Esophagus muscularis mucosa (tissue), 4 donors: ENCODE measurements at places on chromosomes 12 and 14. TPM values are rescaled to one million over a fixed set of nuclear protein-coding genes. Genes with fewer than 3 reads are reported as not detected.

- no peaks in the 10 kb centered on the region for H3K27me3 ChIP-seq
- H3K4me1 ChIP-seq = peaks cover 100% of the 10 kb centered on the region
- H3K4me3 ChIP-seq = no peak overlapping the region
- H3K36me3 ChIP-seq = no peaks in the 10 kb centered on the region
- H3K27ac ChIP-seq = peak overlapping the region; percentile 100
These were observed 36.3 kb upstream of the PNMA1 start for GRCh38 chr14:73750531-73750901.

GRCh38 chr12:1576410-1577241 lies 17.8 kb downstream of the FBXL14 start:
- H3K4me3 ChIP-seq = peak overlapping the region; percentile 27
- no peak for DNase-seq
- no peaks in the 10 kb centered on the region for H3K36me3 ChIP-seq
- peak overlapping the region; percentile 67 for H3K27ac ChIP-seq

NEK9 gene
- 64.6 TPM for total RNA-seq

GRCh38 chr12:46534327-46534840 lies 161.8 kb upstream of the SLC38A2 start:
- H3K27ac ChIP-seq = no peak overlapping the region
- no peak for DNase-seq
- H3K36me3 ChIP-seq = no peaks in the 10 kb centered on the region
- H3K4me1 ChIP-seq = no peaks in the 10 kb centered on the region
- H3K4me3 ChIP-seq = no peak overlapping the region

- no peaks in the 10 kb centered on the region for H3K4me1 ChIP-seq
- DNase-seq = no peak
- H3K27ac ChIP-seq = no peak overlapping the region
These were observed 21.8 kb upstream of the KRR1 start for GRCh38 chr12:75533239-75533638.

GRCh38 chr12:79532907-79533288 lies 157.9 kb downstream of the PAWR start:
- H3K27ac ChIP-seq = no peak overlapping the region
- H3K4me1 ChIP-seq = no peaks in the 10 kb centered on the region
- no peak overlapping the region for H3K4me3 ChIP-seq
- H3K27me3 ChIP-seq = no peaks in the 10 kb centered on the region

- no peaks in the 10 kb centered on the region for H3K4me1 ChIP-seq
- H3K27me3 ChIP-seq = no peaks in the 10 kb centered on the region
- no peak overlapping the region for H3K27ac ChIP-seq
- DNase-seq = no peak
- H3K36me3 ChIP-seq = no peaks in the 10 kb centered on the region
- no peak overlapping the region for H3K4me3 ChIP-seq
These were observed 84.5 kb upstream of the RTL1 start for GRCh38 chr14:100988011-100988410.

ACSM4 gene
- total RNA-seq = not detected

- DNase-seq = no peak
- no peaks in the 10 kb centered on the region for H3K4me1 ChIP-seq
- H3K27me3 ChIP-seq = peaks cover 10% of the 10 kb centered on the region
- no peak overlapping the region for H3K27ac ChIP-seq
These were observed 42.6 kb downstream of the LRTM2 start for GRCh38 chr12:1862973-1863372.

CCDC184 gene
- total RNA-seq = 1.2 TPM

MAP3K9 gene
- total RNA-seq = 2.1 TPM

- no peak overlapping the region for H3K4me3 ChIP-seq
- H3K27ac ChIP-seq = no peak overlapping the region
- peaks cover 7% of the 10 kb centered on the region for H3K4me1 ChIP-seq
- no peaks in the 10 kb centered on the region for H3K27me3 ChIP-seq
These were observed 3.5 kb downstream of the C12orf75 start for GRCh38 chr12:105334001-105334400.

GRCh38 chr14:75549169-75549568 lies 26.9 kb downstream of the BATF start:
- DNase-seq = no peak
- H3K4me1 ChIP-seq = no peaks in the 10 kb centered on the region
- H3K4me3 ChIP-seq = no peak overlapping the region
- no peaks in the 10 kb centered on the region for H3K27me3 ChIP-seq

DNA sequence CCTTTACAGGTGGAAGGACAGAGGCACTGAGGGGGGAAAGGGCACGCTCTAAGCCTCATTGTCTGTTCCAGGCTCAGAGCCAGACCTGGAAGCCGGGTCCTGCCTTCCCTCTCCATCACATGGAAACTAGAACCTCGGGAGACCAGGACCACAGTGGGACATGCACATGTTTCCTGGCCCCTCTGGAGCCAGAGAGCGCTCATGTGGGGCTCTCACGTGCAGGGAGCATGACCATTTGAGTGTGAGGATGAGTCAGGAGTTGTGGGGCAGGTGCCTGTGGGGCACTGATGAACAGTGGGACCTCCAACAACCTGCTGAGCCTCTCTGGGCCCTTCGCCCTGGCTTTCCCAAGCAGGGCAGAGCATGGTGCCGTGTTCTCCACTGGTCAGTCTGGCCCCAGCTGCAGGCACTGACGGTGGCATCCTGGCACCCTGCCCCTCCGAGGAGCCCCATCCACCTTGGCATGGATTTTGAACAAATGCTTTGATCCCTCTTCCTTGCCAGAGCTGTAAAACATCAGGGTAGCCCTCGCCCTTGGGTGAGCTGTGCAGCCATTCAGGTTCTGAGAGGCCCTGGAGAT lies 100.2 kb downstream of the RIN3 start:
- no peak overlapping the region for H3K27ac ChIP-seq
- H3K4me3 ChIP-seq = no peak overlapping the region
- H3K27me3 ChIP-seq = no peaks in the 10 kb centered on the region
- no peaks in the 10 kb centered on the region for H3K36me3 ChIP-seq
- DNase-seq = no peak

- peaks cover 12% of the 10 kb centered on the region for H3K4me1 ChIP-seq
- H3K27me3 ChIP-seq = no peaks in the 10 kb centered on the region
- H3K36me3 ChIP-seq = no peaks in the 10 kb centered on the region
- H3K4me3 ChIP-seq = no peak overlapping the region
- DNase-seq = no peak
These were observed 6.3 kb upstream of the CD4 start for GRCh38 chr12:6782850-6783566.

CCDC196 gene
- total RNA-seq = not detected

- no peak for DNase-seq
- no peaks in the 10 kb centered on the region for H3K27me3 ChIP-seq
- H3K4me3 ChIP-seq = peak within 1 kb of the TSS; percentile 84
- H3K27ac ChIP-seq = peak within 1 kb of the TSS; percentile 58
- H3K4me1 ChIP-seq = peaks cover 54% of the 10 kb centered on the region
These were observed at the start of gene CACNB3 for GRCh38 chr12:48817873-48818830. Gene CACNB3, plus strand, starts transcription at chr12:48818496. Its CDS starts 434 bp downstream, at chr12:48818930.

- no peak overlapping the region for H3K27ac ChIP-seq
- H3K4me1 ChIP-seq = no peaks in the 10 kb centered on the region
- no peaks in the 10 kb centered on the region for H3K27me3 ChIP-seq
- H3K4me3 ChIP-seq = no peak overlapping the region
These were observed 860.6 kb upstream of the MGAT4C start for GRCh38 chr12:87116780-87117179.

DNA sequence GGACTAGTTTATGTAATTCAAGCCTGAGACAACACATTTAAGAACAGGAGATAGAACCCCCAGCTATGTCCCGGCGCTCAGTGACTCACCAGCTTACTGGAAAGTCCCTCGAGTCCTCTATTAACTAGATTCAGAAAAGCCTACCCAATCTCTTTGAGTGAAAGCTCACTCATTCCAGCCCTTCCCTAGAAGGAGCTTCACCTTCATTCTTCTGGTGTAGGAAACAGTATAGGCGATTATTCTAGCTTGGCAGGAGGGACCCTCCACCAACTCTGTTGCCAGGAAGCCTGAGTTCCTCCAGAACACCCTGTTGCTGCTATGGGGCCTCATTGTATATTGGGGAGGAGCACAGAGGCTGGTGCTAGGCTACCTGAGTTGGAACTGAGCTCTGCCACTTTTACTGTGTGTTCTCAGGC lies 57.2 kb upstream of the AEBP2 start:
- peaks cover 32% of the 10 kb centered on the region for H3K36me3 ChIP-seq
- H3K4me3 ChIP-seq = no peak overlapping the region
- H3K27ac ChIP-seq = no peak overlapping the region
- no peak for DNase-seq
- no peaks in the 10 kb centered on the region for H3K27me3 ChIP-seq

GRCh38 chr14:68598621-68599447 lies 194.0 kb downstream of the ZFP36L1 start:
- no peak for DNase-seq
- H3K4me3 ChIP-seq = no peak overlapping the region
- peaks cover 23% of the 10 kb centered on the region for H3K4me1 ChIP-seq
- no peaks in the 10 kb centered on the region for H3K27me3 ChIP-seq

VRTN gene
- total RNA-seq = not detected

APOF gene
- not detected for total RNA-seq

DNA sequence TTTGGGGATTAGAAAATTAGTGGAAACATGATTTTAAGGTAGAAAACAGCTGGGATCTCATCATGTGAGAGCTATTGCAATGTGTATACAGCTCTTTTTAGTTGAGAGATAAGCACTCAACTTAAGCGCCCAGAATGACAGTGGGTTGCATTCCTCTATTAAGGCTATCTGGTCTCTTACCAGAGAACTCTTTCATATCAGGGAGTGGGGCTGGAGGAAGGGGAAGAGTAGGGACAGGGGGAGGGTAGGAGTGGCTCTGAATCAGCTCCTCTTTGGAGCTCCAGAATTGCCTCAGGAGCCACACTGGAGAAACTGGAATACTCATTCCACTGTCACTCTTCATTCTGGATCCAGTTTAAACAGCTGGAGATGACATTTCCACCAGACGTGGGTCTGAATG lies 9.2 kb upstream of the PLEKHG3 start:
- H3K4me1 ChIP-seq = peaks cover 37% of the 10 kb centered on the region
- no peak overlapping the region for H3K27ac ChIP-seq
- no peaks in the 10 kb centered on the region for H3K27me3 ChIP-seq
- H3K36me3 ChIP-seq = no peaks in the 10 kb centered on the region
- no peak overlapping the region for H3K4me3 ChIP-seq
- DNase-seq = no peak

RGS6 gene
- total RNA-seq = 2.4 TPM

- H3K4me1 ChIP-seq = no peaks in the 10 kb centered on the region
- H3K27ac ChIP-seq = no peak overlapping the region
- no peaks in the 10 kb centered on the region for H3K27me3 ChIP-seq
- no peak overlapping the region for H3K4me3 ChIP-seq
- H3K36me3 ChIP-seq = no peaks in the 10 kb centered on the region
- DNase-seq = peak; percentile 29
These were observed 1494.7 kb upstream of the TMEM132C start for GRCh38 chr12:126772171-126772864.

DNA sequence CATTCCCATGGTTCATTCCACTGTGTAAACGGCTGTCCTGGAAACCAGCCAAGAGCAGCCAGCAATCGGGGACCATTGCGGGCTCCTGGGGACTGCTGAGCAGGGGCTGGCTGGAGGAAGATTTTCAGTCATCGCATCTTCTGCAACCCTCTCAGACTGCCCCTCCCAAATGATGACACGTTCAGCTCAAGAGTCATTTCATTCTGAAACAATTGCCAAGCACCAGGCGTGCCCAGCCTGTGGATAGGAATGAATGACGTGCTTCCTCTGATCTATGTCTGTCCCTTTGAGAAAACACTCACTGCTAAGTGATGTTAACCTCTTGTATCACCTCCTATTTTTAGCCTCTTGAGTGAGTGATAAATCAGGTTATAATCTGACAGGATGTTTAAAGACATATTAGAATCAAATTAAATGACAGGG lies 62.0 kb downstream of the NDUFA12 start:
- no peak overlapping the region for H3K27ac ChIP-seq
- no peak overlapping the region for H3K4me3 ChIP-seq
- H3K4me1 ChIP-seq = peaks cover 14% of the 10 kb centered on the region
- H3K36me3 ChIP-seq = no peaks in the 10 kb centered on the region
- H3K27me3 ChIP-seq = no peaks in the 10 kb centered on the region

GRCh38 chr12:108133482-108133881 lies 4.4 kb downstream of the WSCD2 start:
- H3K36me3 ChIP-seq = no peaks in the 10 kb centered on the region
- no peak for DNase-seq
- H3K4me1 ChIP-seq = peaks cover 80% of the 10 kb centered on the region
- H3K27me3 ChIP-seq = peaks cover 5% of the 10 kb centered on the region

DNA sequence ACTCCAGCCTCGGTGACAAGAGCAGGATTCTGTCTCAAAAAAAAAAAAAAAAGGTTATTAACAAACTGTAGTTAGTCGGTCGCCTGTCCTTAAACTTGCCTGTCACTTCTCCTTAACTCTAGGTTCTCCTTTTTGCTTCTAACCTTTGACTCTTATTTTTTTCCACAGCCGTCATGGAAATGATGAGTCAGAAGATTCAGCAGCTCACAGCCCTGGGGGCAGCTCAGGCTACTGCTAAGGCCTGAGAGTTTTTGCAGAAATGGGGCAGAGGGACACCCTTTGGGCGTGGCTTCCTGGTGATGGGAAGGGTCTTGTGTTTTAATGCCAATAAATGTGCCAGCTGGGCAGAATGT lies 418 bp upstream of the MYG1 start:
- H3K27me3 ChIP-seq = no peaks in the 10 kb centered on the region
- peaks cover 37% of the 10 kb centered on the region for H3K36me3 ChIP-seq
- no peak for DNase-seq

NKX2-1 gene
- 0.92 TPM for total RNA-seq

TSHR gene
- total RNA-seq = not detected

DNA sequence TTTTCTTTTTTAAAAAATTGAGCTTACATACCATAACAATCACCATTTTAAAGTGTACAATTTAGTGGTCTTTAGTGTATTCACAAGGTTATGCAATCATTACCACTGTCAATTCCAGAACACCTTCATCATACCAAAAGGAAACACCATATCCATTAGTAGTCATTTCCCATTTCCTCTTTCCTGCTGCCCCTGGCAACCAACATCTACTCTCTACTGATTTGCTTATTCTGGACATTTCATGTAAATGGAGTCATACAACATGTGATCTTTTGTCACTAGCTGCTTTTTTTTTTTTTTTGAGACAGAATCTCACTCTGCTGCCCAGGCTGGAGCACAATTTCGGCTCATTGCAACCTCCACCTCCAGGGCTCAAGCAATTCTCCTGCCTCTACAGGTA lies 66.8 kb upstream of the CFL2 start:
- no peak overlapping the region for H3K4me3 ChIP-seq
- no peak overlapping the region for H3K27ac ChIP-seq
- peaks cover 33% of the 10 kb centered on the region for H3K36me3 ChIP-seq
- no peak for DNase-seq

OAS1 gene
- 10.4 TPM for total RNA-seq

DNA sequence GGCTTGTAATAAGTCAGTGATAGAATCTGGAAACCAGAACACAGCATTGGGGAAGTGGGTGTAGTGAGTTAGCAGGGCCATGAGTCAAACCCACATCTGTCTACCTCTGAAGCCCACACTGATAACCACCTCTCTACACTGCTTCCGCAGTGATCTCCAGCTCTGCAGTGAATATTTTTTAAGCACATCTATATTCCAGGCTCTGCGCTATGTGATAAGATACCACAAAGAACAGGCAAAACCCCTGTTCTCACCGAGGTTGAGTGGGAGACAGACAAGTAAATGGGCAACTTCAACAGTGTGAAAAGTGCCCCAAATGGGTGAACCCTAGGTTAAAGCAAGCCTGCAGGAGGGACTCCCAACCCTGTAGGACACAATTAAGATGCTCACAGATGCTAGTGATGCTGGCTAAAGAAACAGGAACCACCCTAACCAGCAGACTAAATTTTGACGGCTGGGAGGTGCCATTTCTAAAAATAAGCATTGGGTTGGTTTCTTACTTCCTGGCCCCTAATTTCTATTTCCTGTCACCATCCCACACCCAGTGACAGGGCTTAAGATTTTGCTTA lies 375.0 kb downstream of the DPF3 start:
- H3K36me3 ChIP-seq = no peaks in the 10 kb centered on the region
- H3K27me3 ChIP-seq = no peaks in the 10 kb centered on the region
- no peak overlapping the region for H3K4me3 ChIP-seq

- H3K36me3 ChIP-seq = no peaks in the 10 kb centered on the region
- H3K27ac ChIP-seq = no peak overlapping the region
- no peaks in the 10 kb centered on the region for H3K4me1 ChIP-seq
These were observed 1153.4 kb downstream of the TMEM121 start for GRCh38 chr14:106679776-106680175.
